Activated naive CD8-positive, alpha-beta T cell treated with anti-CD3 and anti-CD28 coated beads for 36 hours (primary cell): ENCODE measurements at places on chromosomes 4 and X.

GRCh38 chrX:30590368-30590767 is 12.8 kb upstream of the TASL start:
- no peaks in the 10 kb centered on the region for H3K36me3 ChIP-seq
- no peak overlapping the region for H3K4me3 ChIP-seq
- H3K27ac ChIP-seq = no peak overlapping the region
- DNase-seq = no peak

GRCh38 chr4:161892951-161893350 is 270.8 kb downstream of the FSTL5 start:
- H3K4me1 ChIP-seq = no peaks in the 10 kb centered on the region
- no peak overlapping the region for H3K4me3 ChIP-seq
- no peaks in the 10 kb centered on the region for H3K36me3 ChIP-seq
- no peak overlapping the region for H3K27ac ChIP-seq
- H3K27me3 ChIP-seq = no peaks in the 10 kb centered on the region

DNA sequence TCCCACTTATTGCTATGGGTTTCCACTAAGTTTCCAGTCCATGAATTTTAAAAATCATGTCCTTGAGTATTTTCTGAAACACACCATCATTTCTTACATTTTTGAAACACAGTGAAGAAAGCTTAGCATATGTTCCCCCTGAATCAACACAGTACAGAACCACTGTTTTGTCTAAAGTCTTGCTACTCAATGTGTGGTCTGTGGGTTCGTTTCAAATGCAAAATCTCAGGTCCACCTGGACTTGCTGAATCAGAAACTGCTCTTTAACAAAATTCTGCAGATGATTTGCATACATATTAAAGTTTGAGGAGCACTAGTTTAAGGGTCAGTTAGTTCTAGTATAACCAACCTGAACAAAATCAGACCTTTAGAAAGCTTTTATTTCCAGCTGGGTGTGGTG is 60.4 kb downstream of the SUPT20HL2 start:
- no peaks in the 10 kb centered on the region for H3K4me1 ChIP-seq
- no peak overlapping the region for H3K27ac ChIP-seq
- H3K4me3 ChIP-seq = no peak overlapping the region
- DNase-seq = no peak
- H3K27me3 ChIP-seq = peaks cover 5% of the 10 kb centered on the region
- no peaks in the 10 kb centered on the region for H3K36me3 ChIP-seq

DNA sequence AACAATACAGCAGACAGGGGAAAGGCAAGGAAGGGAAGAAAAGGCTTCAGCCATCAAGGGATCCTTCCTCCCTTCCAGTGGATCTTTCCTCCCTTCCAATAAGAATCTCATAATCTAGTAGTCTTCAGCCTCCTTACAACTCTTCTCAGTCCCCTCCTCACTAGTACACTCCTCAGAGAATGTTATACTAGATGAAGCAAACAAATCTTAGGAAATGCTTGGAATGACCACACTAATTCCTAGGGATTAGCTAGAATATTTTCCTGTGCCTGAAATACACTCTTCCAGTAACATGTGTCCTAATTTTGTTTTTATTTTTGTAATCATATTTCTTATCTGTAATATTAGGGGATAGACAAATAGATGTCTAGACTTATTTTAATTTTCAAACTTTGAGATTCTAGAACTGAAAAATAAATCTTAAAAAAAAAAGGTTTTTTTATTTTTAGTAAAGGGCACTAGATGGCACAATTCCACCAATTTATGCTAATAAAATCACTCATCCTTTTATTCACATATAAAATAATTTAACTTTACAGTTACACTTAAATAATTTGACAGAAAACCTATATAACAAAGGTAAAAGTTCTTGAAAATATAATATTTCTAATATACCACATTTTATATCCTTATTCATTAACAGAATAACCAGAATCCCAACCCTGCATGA is 7.0 kb upstream of the STPG2 start:
- no peaks in the 10 kb centered on the region for H3K27me3 ChIP-seq
- no peak for DNase-seq
- no peak overlapping the region for H3K4me3 ChIP-seq
- H3K36me3 ChIP-seq = no peaks in the 10 kb centered on the region
- peaks cover 13% of the 10 kb centered on the region for H3K4me1 ChIP-seq

- no peak overlapping the region for H3K4me3 ChIP-seq
- no peaks in the 10 kb centered on the region for H3K27me3 ChIP-seq
- DNase-seq = no peak
- no peak overlapping the region for H3K27ac ChIP-seq
- no peaks in the 10 kb centered on the region for H3K36me3 ChIP-seq
Observed at GRCh38 chrX:105567082-105567481, 255.3 kb upstream of the NRK start.

GRCh38 chr4:81498551-81499099 is 26.9 kb upstream of the RASGEF1B start:
- DNase-seq = no peak
- H3K27ac ChIP-seq = no peak overlapping the region
- H3K4me1 ChIP-seq = peaks cover 33% of the 10 kb centered on the region
- no peak overlapping the region for H3K4me3 ChIP-seq
- H3K36me3 ChIP-seq = peaks cover 17% of the 10 kb centered on the region
- H3K27me3 ChIP-seq = no peaks in the 10 kb centered on the region

DNA sequence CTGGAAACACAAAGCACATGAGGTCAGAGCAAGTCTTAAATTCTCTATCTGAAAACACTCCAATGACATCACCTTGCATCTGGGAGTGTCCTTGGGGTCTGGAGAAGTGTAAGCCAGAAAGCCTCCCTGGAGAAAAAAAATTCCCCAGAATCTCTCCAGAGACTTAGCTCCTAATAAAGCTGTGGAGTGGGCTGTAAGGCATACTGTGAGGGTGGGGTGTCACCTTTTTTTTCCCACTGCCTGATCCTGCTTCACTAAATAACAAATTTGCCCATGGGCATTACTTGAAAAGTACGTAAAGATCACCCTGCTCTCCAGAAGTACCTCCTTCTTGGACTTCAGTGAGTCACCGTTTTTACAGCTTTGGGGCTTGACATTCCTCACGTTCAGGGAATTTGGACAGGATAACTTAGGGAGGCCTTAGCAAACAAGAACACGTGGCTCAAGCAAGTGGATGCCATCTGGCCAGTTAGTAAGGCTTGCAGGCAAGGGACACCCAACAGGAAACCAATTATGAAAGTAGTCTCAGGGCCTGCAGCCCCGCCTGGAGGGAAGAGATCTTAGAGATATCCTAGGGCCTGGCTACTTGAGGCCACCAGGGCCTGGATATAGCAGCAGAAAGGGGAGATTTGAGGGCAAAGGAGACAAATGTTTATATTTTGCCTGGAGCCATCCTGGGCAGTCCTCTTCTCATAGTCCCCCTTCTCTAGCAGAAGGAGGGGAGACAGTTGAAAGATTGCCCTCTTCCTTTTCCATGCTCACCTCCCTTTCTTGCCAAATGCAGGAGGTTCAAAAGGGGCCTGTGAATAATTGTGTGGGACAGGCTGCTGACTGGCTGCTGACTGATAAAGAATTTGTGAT is 60.1 kb upstream of the PLAC1 start:
- no peak overlapping the region for H3K4me3 ChIP-seq
- H3K4me1 ChIP-seq = peaks cover 15% of the 10 kb centered on the region
- no peaks in the 10 kb centered on the region for H3K36me3 ChIP-seq
- H3K27ac ChIP-seq = peak overlapping the region; percentile 62
- no peaks in the 10 kb centered on the region for H3K27me3 ChIP-seq

- no peaks in the 10 kb centered on the region for H3K4me1 ChIP-seq
- H3K36me3 ChIP-seq = no peaks in the 10 kb centered on the region
- no peak overlapping the region for H3K27ac ChIP-seq
- DNase-seq = no peak
- H3K4me3 ChIP-seq = no peak overlapping the region
Observed at GRCh38 chrX:145003443-145003842, 243.9 kb upstream of the SPANXN1 start.
